ENCODE measurements at places on chromosomes 11 and 22. TPM values are rescaled to one million over a fixed set of nuclear protein-coding genes. Genes with fewer than 3 reads are reported as not detected.

Gene C11orf21
- total RNA-seq = 2.3 TPM

Gene DNAL4
- 14.7 TPM for total RNA-seq

Gene OR51B2
- not detected for total RNA-seq

Gene XKR3
- not detected for total RNA-seq

Gene CELSR1
- 1.9 TPM for total RNA-seq

Gene ZC3H12C
- total RNA-seq = 15.9 TPM

Gene MRGPRX3
- total RNA-seq = not detected

Gene MS4A12
- total RNA-seq = 411 TPM

Gene SCUBE2
- 8.7 TPM for total RNA-seq

Gene OR52I2
- not detected for total RNA-seq

Gene APOA1
- total RNA-seq = not detected

Gene MYEOV
- 6.2 TPM for total RNA-seq

Gene TPBGL
- total RNA-seq = 0.17 TPM

Gene POTEH
- not detected for total RNA-seq

Gene CLMP
- 11.0 TPM for total RNA-seq

DNA sequence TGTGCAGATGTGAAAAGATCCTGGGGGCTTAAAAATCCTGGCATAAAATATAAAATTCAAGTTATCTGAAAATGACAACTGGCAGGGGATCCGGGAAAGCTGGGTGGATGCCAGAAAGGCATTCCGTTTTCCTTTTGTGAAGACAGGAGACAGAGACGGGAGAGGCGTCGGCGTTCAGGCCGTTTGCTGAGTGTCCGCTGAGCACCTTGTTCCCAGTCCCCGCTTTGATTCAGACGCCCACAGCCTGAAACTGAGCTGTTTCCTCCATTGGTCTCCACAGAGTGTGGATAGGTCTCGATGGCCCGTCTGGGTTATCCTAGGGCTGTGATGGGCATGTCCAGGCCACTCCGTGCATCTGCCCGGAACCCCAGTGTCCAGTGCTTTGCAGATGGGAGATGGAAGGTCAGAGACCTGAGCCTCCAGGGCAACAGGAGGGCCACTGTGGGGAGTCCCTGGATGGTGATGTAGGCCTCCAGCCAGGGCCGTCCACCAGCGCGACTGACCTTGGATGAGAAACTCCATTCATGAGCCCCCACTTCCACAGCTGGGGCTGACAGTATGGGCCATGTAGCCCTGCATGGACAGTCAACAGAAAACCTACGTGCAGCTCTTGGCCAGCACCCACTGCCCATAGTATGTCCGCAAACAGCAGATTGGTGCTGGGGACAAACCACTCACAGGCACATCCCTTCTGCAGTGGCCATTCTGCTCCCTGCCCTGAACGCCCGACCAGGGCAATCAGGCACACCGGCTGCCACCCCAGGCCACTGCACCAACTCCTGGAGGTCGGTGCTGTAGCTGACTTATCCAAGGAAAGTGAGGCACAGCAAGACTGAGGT, 11.6 kb downstream of the MRGPRF start:
- no peak for DNase-seq

GRCh38 chr11:93370260-93370659, 39.7 kb downstream of the DEUP1 start:
- DNase-seq = no peak

DNA sequence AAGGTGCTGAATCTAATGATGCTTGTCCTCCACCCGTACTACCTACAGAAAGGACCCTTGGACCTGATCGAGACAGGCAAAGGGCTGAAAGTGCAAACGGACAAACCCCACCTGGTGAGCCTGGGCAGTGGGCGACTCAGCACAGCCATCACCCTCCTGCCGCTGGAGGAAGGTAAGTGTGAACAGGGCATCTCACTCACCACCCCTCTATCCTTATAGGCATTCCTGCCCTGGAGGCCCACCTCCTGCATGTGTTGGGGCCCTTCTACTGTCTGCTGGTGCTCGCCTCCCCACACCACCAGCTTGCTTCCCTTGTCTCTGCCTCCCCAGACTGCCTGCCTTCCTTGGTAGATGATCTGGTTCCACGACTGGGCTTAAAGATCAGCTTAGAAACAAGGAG, 7.1 kb downstream of the PHLDB1 start:
- DNase-seq = no peak

DNA sequence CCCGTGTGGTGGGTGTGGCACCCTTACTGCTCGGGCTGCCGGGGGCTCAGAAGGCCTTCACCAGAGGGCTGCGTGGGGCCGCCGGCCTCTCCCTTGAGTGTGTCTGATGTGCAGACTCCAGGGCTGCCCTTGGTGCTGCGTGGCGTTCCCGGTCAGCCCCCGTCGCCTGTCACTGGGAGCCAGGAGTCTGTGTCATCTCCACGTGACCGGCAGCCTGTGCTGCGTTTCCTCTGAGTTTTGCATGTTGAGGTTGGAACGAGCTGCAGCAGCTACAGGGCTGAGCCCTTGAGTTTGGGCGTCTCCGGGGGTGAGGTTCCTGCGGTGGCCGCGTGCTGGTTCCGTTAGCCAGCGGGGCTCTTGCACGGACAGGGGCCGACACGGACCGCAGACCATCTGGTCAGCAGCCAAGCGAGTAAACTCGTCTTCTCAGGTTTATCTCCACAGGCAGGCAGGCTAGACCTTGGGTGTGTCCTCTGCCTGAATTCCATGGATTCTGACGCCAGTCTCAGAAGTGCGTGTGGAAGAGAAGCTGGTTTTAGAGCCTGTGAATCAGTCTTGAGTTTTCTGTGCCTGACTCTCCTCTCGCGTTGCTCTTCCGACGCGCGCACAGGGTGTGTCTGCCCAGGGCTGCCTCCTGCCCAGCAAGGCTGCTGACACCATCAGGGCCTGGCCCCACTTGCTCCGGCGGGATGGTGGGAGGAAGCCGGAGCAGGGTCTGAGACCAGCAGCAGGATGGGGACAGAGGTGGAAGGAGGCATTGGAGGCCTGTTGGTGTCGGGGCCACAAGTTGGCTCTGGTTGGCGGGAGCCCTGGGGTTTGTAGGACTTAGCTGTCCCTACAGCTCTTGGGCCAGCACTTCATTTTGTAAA, 10.5 kb downstream of the PTDSS2 start:
- DNase-seq = peak; percentile 14

- DNase-seq = no peak
Measured at GRCh38 chr11:44589301-44589700, 23.8 kb downstream of the CD82 start.

- no peak for DNase-seq
Measured at GRCh38 chr11:91173701-91174100, 950.9 kb upstream of the CHORDC1 start.

DNA sequence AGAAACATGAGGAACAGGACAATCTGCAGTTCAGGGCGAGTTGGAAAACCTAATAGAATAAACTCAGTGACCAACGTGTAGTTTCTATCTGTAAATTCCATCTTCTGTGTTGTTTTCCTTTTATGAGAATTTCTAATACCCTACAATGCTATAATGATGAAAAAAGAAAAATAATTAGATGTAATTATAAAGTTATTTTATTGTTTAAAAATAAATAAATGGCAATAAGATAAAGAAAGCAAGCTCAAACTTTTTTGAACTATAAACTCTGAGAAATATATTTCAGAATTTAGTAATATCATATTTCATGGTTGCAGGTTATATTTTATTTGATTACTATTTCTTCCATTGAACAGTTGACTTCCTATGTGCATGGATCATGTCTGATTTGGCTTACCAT, at the start of gene OR5I1:
OR5I1 (minus strand) TSS at position 101 of the 400 bp plus-strand sequence; CDS start at position 101, 0 bp downstream.
- DNase-seq = no peak

DNA sequence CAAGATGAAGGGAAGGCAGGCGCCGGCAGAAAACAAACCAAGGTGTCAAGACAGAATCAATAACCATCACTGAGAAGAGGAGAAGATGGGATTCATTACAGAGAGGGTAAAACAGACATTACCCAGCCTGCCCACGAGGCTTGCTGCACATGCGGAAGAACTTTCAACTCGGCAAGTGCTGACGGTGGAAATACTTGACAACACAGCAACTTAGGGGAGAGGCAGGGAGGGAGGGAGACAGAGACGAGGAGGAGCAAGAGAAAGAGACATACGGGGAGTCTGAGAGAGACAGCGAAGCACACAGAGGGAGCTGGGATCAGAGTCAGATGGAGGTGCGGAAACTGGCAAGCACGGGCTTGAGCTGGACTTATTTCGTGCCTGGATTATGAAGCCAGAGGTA, 129.3 kb upstream of the NECTIN1 start:
- no peak for DNase-seq

GRCh38 chr11:124481365-124482323, 36.1 kb upstream of the OR8B8 start:
- no peak for DNase-seq

GRCh38 chr11:66951927-66952337, 6.3 kb downstream of the PC start:
- DNase-seq = no peak

- DNase-seq = no peak
Measured at GRCh38 chr11:32434356-32435151, 785 bp downstream of the WT1 start.

GRCh38 chr11:70498976-70499801, 100.9 kb downstream of the CTTN start:
- no peak for DNase-seq

DNA sequence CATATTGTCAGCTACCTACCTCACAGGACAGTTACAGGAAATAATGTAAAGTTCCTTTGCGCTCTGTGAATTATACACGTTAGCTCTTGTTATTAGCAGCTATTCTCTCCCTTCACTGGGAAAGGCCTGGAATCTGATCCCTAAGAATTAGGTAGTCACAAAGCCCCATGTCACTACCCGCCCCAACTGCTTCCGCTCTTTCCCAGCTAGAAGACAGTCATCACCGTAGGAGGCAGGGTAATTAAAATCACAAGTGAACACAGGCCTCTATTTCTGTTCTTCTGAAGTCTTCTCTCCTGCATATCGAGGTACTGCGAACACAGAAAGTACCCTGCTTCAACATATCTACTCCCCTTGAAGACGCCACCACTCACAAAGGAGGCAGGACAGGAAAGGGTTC, 12.6 kb upstream of the AHNAK start:
- no peak for DNase-seq

DNA sequence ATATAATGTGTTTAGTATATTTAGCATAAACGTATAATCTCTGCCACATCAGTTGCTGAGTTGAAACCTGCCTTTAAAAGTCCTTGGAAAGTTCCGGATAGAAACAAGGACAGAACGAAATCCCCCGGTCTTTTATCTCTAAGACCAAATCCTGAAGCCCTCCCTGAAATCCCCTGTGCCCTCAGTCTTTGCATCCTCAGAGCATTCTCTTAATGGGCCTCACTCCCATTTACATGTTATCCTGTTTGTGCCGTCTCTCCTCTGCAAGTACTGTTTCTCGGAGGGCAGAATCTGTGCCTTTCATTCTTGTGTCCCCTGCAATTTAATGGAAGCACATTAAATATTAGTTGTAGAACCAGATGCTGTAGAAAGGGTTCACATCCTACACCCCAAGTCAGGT, 56.0 kb downstream of the ZNRF3 start:
- no peak for DNase-seq

- DNase-seq = no peak
Measured at GRCh38 chr11:86440305-86440716, 65.6 kb downstream of the CCDC81 start.

DNA sequence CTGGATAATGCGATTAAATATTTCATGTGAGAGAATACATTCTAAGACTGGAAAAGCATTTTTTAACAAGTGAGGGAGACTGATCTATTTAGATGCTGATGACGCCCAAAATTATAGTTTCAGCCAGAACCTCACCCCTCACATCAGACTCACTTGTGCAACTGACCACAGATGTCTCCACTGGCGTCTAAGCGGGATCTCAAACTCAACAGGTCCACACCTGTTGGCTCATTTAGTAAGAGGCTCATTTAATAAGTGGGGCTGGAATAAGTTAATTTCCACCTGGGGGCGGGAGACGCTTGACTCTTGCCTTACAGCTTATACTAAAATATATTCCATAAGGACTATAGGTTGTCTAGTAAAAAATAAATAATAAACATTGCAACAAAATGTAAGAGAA, 47.5 kb downstream of the MORC2 start:
- no peak for DNase-seq

- no peak for DNase-seq
Measured at GRCh38 chr11:40287916-40288803, 1171.3 kb downstream of the LRRC4C start.

DNA sequence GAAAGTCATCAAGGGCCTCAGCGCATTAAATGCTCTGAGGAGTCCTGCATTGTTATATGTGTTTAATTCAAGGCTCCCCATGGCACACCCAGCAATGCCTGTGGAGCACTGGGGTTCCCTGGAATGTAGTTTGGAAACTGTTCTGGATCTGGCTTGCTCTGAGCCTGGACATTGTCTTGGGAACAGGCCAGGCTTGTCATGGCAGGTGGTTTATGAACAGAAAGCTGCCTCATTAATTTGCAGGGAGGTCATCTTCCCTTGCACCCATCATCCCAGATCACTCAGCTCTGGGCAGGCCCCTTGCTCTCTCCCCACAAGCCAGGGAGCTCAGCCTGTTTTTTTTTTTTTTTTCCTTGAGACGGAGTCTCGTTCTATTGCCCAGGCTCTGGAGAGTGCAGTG, 32.9 kb downstream of the RPS6KA4 start:
- no peak for DNase-seq

- no peak for DNase-seq
Measured at GRCh38 chr11:29318134-29318845, 698.5 kb downstream of the KCNA4 start.

DNA sequence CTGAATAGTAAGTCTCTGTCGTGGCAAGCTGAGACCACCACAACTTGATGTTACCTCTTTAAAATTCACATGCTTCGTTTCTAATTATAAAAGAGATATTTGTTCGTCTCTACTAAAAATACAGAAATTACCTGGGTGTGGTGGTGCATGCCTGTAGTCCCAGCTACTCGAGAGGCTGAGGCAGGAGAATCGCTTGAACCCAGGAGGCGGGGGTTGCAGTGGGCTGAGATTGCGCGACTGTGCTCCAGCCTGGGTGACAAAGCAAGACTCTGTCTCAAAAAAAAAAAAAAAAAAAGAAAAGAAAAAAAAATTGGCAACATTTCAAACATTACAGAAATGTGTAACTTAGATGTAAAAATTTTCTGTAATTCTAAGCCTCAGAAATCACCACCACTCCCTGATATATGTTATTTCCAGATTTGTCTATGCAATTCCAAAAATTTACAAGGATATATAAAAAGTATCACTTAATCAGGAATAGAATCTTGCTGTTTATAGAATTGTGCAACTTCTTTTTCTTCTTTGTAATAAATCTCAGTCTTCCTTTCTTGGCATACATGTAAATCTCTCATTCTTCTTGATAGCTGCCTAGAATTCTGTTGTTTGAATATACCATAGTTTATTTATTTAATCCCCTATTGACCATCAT, 37.3 kb downstream of the C11orf96 start:
- DNase-seq = no peak

DNA sequence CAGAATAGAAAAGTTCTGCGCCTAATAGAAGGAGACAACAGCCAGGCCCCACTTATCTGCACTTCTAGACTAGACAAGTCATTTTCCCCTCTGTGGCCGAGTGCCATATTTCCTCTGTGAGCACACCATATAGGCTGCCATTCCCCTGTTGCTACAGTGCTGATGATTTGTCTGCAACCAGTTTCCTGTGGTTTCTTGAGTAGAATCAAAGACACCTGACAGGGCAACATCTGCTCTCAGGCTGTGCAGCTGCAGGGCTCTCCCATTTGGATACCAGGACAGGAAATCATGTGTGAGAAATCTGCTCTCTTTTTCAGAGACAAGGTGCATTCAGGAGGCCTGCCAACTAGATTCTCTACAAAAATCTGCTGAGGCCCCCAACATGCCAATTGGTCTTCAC, 879.3 kb downstream of the DLG2 start:
- DNase-seq = no peak
